ENCODE measurements at places on chromosomes 11 and 22. TPM values are rescaled to one million over a fixed set of nuclear protein-coding genes. Genes with fewer than 3 reads are reported as not detected.

GRCh38 chr11:121829159-121829643 is 286.8 kb downstream of the BLID start:
- no peak for DNase-seq

The AGBL2 gene
- 1.3 TPM for total RNA-seq

The FKBP2 gene
- total RNA-seq = 60.2 TPM

GRCh38 chr11:82315093-82315492 is 418.6 kb downstream of the FAM181B start:
- peak; percentile 25 for DNase-seq

DNA sequence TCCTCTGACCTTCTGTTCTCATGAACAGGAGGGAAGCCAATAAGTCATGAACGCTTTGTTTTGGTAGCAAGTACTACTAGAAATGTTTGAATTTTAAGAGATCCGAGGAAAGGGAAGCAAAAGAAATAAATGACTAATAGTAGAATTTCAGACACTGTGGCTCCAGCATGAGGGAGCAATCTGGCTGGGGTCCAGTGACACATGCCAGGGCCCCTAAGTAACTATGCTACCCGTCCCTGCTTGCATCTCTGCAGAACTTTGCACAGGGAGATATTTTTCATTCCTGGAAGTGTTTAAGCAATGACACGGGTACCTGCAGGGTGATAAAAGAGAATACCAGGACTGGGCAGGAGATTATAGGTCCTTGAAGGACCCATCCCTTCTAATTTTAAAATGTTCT is 7.3 kb upstream of the ADAMTS8 start:
- DNase-seq = no peak

DNA sequence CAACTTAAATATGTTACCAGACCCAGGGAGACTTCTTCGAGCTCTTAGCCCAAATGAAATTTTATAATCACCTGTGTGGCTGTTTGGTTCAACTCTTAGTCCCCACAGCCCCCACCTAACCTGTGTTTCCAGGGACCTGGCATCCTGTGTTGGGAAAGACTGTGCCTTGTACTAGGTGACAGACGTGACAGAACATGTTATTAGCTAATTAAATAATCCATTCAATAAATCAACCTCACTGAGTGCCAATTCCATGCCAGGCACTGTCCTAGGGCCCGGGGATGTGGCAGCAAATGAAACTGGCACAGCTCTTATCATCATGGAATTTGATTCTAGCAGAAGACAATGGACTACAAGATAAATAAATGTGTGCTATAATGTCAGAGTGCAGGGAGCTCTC is 431.9 kb downstream of the MIAT start:
- no peak for DNase-seq

GRCh38 chr11:119532551-119532950 is 109.6 kb upstream of the THY1 start:
- DNase-seq = no peak

The MS4A6A gene
- total RNA-seq = 69.3 TPM

The LRRC56 gene
- total RNA-seq = 1.5 TPM

DNA sequence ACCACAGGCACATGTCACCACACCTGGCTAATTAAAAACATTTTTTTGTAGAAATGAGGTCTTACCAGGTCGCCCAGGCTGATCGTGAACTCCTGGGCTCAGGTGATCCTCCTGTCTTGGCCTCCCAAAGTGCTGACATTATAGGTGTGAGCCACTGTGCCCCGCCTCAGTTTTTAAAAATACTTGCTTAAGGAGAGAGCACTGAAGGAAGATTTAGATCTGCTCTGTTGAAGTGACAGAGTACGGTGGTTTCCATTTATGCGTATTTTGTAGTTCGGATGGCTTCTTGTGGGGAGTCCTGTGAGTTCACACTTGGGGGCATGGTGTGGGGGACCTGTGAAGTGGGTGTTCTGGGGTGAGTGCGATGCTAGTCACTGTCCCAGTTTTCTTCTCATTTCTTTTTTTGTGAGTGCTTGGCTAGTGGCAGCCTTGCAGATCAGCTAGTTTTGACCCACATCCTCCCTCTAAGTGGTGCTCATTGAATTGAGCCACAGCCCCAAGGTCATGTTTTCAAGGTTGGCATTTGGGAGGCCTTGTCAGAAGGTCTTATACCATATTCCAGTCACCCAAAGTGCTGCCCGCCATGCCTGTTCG is 31.5 kb downstream of the PTPRJ start:
- DNase-seq = no peak

The SCGB1A1 gene
- total RNA-seq = not detected

GRCh38 chr11:61887839-61888494 is 3.4 kb downstream of the FADS3 start:
- peak; percentile 63 for DNase-seq

The VSIG10L2 gene
- not detected for total RNA-seq

DNA sequence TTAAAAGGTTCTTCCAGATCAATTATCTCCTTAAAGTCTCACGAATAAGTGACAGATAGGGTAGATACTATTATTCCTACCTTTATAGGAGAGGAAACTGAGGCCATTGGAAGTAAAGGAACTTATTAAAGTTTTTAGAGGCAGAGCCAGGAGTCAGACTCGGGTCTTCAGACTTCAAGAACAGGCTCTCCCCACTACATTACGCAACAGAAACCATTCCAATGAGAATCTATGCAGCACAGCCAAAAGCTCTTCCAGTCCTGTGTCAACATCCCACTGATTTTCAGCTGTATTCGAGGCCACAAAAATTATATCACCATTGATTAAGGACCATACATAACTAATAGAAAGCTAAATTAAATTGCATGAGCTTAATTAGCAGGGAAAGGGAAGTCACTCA is 77.4 kb downstream of the RELT start:
- DNase-seq = no peak

The MYOD1 gene
- not detected for total RNA-seq
